ENCODE measurements at places on chromosomes 2 and 18.

GRCh38 chr2:210965472-210965871, 409.1 kb downstream of the CPS1 start:
- DNase-seq, result peak; percentile 78

GRCh38 chr2:241108271-241109209, 6.5 kb upstream of the MTERF4 start:
- no peak for DNase-seq

GRCh38 chr2:135984199-135985017, 1.0 kb downstream of the DARS1 start:
- no peak for DNase-seq

GRCh38 chr2:149629026-149629425, 41.5 kb upstream of the MMADHC start:
- no peak for DNase-seq

DNA sequence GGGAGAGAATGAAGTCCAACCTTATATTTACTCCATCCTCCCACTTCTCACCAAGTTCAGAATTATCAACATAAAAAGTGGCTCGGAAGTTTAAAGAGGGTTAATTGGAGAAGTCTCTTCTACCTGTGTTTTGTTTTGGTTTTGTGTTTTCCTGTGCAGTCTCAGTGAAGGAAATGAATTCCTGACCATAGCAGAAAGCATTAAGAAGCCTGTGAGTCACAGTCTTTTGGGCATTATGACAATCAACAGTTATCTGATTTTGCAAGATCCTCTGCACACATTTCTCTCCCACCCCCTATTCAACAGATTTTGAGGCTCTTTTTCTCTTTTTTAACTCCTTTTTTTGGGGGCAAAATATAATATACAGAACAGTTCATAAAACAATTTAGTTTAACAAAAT, 8.6 kb upstream of the RPL37A start:
- DNase-seq, result peak; percentile 81

Measured in ELR (cell line).